8988T (cell line): ENCODE measurements at places on chromosomes 16 and 17.

DNA sequence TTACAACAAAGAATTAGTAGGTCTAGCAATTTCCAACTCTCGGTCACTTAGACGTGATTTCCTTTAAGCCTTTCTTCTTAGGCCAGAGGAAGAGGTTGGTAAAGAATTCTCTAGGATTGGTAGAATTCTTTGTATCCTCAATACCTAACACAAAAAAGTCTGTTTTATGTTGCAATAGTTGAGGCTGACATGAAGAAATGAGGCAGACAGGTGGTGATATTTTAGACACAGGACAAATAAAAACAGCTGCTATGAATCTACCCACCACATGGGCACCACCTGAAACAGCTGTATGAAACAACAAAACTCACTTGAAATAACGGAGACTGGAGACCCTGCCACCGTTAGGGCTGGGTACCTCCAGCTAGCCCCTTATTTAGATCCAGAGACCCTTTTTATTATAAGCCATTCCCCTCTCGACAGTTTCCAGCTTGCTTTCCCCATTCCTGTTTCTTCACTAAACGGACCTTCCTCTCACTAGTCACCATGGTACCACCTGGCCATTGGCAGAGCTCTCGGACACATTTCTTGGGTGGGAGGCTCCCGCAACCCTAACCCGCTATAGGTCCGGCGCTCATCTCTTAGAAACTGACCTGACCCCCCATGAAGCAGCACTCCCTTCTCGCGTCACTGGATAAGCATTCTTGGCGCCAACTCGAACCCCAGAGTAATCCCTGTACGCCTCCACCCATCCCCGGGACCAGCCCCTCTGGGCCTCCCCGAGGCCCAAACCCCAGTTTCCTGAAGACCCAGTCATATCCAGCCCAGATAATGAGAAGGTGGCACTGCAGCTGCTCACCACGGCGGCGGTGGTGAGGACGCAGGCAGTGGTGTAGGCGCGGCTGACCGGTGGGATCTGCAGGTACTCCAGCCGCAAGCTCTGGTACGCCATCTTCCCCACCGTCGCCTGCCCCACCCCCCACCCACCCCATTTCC is at the start of gene DERL2:
Gene DERL2, minus strand, starts transcription at position 909 of the 936 bp plus-strand sequence. Its CDS starts 17 bp downstream, at position 892.
- no peak for DNase-seq

GRCh38 chr17:33234930-33235685 is 58.0 kb downstream of the ASIC2 start:
- no peak for DNase-seq

GRCh38 chr16:46743232-46743719 is 4.9 kb downstream of the MYLK3 start:
- no peak for DNase-seq

GRCh38 chr17:59754552-59754951 is 47.1 kb downstream of the VMP1 start:
- DNase-seq = no peak

DNA sequence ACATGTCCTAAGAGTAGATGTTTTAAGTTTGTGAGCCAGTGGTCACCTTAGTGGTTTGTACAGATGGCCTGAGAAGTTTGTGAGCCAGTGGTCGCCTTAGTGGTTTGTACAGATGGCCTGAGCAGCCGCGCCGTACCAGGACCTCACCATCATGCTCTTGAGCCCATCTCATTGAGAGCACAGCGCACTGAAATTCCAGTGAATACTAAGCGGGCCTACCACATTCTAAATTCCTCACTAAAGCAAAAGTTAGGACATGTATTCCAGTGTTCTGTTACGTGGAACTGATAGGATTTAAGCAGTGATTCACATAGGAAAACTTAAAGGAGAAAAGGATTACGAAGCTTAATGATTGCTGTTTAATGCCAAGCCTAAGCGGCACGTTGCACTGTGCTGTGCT is 3.9 kb downstream of the USP10 start:
- no peak for DNase-seq

DNA sequence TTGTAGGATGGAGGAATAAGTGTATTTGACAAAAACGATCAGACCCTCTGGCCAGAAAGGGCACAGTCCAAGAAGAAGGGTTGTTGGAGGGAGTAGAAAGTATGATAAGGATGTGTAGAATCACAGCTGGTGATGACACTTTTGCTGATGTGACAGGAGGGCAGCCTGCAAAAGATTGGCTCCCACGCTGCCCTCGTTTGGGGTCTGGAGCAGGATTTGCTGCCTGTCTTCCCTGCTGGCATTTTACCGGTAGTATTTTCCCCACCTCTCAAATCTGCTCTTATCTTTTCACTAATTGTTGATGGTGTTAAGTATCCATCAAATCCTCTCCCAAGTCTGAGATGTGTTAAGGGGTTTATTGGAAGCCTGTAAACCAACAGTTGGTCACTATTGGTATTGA is 208.8 kb downstream of the CCDC182 start:
- DNase-seq = no peak

GRCh38 chr17:58375811-58376210 is 23.8 kb upstream of the SUPT4H1 start:
- DNase-seq = no peak

DNA sequence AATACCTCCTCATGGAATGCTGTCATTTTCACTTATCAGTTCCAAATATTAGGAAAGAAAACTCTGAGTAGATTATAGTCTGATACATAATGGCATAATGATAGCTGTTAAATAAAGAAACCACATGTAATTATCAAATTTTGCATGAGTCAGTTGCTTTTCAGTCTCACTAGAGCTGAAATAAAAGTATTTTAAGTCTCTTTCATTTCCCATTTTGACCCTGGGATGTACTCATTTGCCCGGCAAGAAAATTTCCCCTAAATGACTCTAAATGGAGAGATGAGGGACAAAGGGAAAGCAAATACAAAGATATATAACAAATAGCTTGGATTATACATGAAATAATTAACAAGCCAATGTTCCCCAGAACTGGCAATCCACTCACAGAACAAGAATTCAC is 47.9 kb upstream of the CPHXL start:
- DNase-seq = no peak

DNA sequence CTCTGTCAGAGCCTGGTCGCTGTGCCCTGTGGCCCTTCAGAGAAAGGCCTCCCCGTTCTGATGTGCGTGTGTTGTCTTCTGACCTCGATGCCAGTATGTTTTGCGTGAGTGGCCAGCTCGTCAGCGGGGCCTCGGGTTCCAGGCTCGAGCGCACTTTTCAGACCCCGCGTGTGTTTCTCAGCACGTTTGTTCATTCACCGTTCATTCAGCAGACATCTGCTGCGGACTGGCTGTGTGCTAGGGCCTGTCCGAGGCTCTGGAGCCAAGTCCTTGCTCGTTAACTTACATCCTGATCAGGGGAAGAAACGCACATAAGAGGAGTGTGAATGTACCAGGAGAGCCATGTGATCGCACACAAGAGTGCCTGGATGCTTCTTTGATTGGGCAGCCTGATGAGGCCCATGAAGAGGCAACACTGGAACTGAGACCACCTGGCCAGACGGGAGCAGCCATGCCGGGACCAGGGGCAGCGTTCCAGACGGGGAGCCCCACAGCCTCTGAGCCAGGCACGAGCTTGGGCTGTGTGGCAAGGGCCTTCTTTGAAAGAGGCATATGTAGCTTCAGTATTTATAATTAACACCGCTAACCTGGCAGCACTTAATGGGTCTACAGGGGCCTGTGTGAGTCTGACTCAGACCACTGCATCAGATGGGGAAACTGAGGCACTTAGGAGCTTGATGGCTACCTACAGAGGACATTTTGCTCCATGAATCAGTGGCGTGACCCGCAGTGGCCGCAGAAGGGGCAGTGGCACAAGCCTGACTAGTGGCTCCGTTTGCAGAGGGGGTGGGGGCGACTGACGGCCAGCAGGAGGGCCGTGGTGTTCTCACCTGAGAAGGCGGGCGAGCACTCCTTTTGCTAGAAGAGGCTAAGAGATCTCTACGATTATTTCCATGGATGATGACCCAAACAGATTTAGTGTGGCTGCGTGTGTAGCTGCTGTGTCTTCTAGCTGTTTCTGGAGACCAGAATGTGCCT is 187.9 kb upstream of the CHMP6 start:
- DNase-seq = no peak

- no peak for DNase-seq
Measured at GRCh38 chr17:35895636-35896587, 15.8 kb upstream of the CCL5 start.

GRCh38 chr17:72266112-72266775 is 145.4 kb downstream of the SOX9 start:
- no peak for DNase-seq

DNA sequence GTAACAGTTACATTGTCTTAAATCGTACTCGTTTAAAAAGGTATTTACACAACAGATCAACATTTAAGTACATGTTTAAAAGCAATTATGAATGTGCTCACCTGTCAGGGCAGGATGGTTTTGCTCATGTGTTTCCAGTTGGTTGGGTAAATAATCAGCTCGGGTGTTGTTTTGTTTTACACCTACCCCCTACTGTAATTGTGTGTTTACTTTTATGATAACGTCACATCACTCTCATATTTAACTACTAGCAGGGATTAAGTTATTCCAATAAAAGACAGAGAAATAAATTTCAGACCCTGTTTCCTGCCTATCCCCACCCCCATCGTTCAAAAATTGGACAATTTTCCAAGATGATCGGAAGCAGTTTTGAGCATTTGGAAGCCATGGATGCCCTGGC is 390.2 kb downstream of the SEC14L1 start:
- no peak for DNase-seq
